Right renal cortex interstitium (tissue), 3 donors: ENCODE measurements at places on chromosomes 1 and 21.

GRCh38 chr1:78079580-78079979 lies 33.8 kb downstream of the GIPC2 start:
- DNase-seq = no peak

DNA sequence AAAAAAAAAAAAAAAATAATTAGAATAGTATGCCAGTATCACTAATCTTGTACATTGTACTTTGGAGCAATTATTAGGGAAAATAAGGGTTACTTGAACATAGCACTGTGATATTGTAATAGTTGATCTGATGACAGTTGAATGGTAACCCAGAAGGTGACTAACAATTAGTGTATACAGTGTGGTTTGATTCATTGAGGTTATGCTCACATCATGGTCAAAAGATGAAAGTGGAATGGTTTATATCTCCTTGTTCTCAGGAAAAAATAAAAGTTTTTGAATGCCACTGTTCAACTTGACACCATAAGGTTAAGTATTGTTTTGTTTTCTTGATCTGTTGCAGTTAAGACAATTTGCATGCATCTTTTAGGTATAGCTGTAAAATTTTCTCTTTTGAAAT lies 87.0 kb downstream of the GPR52 start:
- no peak for DNase-seq

- DNase-seq = peak; percentile 50
Measured at GRCh38 chr1:93079685-93080141, 630 bp downstream of the MTF2 start.

GRCh38 chr1:6960860-6961259 lies 175.6 kb downstream of the CAMTA1 start:
- no peak for DNase-seq

DNA sequence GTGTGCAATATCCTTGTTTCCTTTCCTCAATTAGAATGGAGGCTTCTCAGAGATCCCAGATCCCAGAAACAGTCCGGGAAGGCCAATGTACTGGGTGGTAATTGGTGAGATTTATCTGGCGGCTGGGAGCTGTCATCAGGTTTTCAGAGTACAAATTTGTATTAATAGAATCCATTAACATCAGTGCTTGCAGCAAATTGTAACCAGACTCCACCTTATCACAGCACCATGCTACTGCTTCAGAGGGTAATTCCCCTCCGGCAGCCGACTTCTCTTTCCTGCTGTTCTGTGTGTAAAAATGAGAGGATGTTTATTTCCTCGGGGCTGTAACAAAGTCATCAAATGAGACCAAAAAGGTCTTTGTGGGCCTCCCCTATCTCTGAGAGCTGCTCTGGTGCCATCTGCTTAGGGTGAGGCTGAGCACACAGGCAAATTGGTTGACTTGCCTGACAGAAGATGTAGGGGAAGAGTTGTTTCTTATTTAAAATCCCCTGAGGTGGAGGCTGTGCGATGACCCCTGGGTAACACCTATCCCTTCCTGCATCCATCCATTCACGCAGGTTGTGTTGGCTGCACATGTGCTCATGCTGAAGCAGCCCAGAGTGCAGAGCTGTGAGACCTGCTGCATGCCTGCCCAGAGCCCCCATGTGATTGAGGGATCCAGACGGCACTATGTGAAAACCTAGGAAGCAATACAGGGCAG lies 19.2 kb downstream of the NFASC start:
- no peak for DNase-seq

DNA sequence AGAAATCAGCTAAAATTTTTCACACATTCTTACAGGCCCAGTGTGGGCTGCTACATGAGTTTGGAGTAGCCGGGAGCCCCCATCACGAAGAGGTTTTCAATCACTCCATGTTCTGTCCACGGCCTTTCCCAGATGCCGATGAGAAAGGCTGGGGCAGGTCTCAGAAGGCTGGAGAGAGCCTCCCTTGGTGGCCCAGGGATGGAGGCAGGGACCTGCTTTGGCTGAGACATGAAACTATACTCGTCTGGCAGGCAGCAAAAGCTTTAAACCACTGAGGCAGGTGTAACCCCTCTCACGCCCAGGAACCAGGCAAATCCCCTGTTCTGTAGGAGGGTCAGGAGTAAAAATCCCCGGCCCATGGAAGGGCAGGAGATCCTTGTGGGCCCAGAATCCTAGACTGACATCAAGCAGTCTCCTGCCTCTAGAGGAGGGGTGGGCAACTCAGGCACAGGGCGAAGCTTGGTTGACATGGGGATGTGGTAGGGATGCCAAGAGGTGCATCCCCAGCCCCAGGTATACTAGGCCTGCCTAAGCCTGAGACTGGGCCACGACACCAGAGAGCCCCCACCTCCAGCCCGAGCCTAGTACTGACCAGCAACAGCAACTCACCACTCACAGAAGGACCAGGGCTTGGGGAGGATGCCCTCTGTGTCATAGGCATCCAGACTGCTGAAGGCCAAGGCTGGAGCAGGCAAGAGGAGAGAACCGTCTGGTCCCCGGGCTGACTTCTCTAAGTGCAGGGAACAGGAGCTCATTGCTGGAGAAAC lies 9.1 kb downstream of the MMEL1 start:
- no peak for DNase-seq

GRCh38 chr1:200653022-200653462 lies 16.7 kb downstream of the DDX59 start:
- DNase-seq = no peak

DNA sequence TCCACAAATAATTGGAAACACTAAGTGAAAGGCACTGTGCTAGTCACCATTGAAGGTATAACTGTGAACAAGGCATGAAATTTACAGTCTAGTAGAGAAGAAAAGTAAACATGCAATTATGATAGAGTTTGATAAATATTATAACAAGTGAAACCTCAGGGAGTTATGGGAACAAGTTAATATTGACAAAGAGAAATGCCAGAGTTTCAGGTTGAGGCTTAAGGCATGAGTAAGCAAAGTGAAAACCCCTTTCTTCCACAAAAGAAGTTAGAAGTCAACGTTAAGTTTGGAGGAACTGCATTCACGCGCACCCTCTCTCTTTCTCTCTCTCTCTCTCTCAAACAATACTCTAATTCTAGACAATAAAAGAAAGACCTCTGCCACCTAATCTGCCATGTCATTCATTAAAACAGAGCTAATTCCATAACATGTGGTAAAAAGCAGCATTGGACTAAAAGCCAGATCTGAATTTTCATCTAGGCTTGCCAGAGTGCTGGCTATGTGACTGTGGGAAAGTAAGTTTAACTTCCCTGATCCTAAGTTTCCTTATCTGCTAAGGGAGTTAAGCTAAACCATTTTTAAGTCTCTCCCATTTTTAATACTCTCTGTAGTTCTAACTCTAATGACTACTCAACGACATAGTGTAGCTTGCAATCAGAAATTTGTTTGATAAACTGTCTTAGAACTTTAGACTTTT lies 22.0 kb downstream of the SLC44A5 start:
- no peak for DNase-seq

GRCh38 chr1:231580874-231581273 lies 45.7 kb upstream of the DISC1 start:
- no peak for DNase-seq

- no peak for DNase-seq
Measured at GRCh38 chr1:234589064-234589800, 20.7 kb downstream of the IRF2BP2 start.

DNA sequence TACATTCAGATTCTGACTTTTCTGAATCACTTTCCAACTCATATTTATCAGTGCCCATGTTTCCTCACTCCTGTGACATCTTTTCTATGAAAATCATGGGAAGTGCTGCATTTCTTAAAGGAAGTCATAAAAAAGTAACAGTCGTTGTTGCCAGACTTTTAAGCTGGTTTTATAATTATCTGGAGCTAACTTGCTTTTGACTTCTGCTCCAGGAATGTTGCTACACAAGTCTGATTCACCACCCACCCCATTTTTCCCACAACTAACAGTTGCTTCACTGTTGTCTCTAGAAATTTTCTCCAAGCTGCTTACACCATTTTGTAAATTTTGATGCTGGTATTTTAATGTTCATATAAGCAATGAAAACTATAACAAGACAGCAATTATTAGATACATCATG lies 12.2 kb downstream of the FCRLB start:
- DNase-seq = no peak

GRCh38 chr1:198701250-198701649 lies 62.4 kb downstream of the PTPRC start:
- no peak for DNase-seq

GRCh38 chr1:116878804-116879477 lies 30.8 kb upstream of the PTGFRN start:
- DNase-seq = no peak

DNA sequence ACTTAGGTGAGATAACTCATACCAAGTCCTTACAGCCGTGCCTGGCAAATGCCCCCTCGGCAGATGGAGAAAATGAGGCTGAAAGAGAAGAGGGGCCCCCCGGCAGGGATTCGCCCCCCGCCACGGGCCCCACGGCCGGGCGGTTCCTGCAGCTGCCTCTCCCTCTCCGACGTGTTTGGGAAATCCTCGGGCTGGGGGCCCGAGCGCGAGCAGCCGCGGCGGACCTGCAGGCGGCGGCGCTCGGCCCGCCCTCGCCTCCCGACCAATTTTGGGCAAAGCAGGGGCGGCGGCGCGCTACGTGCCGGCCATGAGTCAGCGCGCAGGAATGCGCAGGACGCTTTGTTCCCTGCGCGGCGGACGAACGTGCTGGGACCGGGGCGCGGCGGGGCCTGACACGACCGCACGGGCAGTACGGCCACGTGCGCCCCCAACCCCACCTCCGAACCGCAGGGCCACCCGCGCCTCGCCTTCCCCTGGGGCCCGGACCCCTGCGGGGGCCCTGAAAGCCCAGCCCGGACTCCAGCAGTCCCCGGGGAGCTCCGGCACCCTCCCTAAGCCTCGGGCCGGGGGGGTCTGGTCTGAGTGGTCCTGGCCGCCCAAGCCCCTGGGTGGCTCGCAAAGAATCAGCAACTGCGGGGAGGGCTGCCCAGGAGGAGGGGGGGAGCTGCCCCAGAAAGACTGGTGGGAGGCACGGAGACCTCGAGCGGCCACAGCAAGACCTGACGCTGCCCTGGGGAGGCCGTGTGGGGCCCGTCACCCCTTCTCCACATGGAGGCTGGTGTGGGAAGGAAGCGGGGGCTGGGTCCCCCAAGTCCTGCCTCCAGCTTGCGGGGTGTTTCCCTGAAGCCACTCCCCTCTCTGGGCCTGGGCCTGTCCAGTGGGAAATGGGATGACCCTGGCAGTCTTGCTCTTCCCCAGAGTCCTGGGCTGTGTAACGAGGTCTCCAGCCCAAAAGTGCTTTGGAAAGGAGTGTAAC lies 11.9 kb upstream of the EDN2 start:
- peak; percentile 61 for DNase-seq

GRCh38 chr1:42328916-42329496 lies 6.0 kb downstream of the FOXJ3 start:
- no peak for DNase-seq

DNA sequence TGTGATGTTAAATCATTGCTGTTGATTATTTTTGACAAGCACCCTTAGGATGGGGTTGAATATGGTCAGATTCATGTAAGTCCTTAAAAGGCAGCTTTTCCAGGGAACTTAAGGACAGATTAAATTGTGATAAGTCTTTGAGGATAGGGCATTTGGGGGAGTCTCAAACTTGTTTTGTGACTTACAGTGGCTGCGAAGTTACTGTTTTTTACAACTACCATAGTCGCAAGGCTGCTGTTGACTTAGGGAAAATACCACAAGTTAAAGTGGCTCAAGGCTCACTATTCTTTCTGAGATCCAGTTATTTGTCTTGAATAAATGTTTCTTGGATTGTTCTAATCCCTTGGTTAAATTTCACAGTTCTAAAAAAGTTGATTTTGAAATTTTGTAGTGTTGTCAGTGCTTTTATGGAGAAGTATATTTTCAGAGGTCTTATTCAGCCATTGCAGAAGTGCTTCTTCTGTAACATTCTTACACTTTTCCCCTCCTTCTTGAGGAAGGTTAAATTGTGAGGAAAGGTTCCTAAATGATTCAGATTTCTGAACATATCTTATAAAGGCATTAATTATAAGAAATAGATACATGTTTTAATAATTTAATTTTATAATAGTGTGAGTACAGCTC lies 47.0 kb upstream of the MPC2 start:
- DNase-seq = no peak

DNA sequence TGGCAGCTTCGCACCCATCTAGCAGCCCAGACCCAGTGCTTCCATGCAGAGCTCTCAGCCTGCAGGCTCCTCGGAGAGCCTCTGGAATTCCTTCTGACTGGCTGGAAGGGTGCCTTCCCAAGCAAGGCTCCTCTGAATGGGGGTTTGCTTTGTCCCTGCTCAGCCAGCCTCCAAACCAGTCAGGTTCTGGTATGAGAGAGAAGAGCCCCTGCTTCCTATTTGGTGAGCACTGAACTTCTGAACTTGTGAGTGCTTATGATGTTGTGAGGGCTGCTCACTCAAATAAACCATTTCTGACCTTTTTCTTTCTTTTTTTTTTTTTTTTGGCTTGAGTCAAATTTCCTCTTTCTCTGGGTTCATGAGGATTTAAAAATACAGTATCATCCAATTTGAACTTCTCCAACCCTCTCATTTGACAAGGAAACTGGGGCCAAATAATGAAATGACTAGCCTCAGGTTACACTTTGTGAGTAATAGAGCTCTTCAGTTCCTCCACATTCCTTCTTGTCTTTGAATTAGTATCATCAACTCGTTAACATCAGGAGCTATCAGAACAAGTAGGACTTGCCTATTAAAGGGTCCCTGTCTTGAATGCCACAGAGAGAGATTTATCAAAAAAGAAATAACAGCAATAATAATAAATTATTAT lies 39.6 kb downstream of the GFI1 start:
- DNase-seq = no peak

- no peak for DNase-seq
Measured at GRCh38 chr21:28496517-28496916, 496.2 kb downstream of the LTN1 start.

DNA sequence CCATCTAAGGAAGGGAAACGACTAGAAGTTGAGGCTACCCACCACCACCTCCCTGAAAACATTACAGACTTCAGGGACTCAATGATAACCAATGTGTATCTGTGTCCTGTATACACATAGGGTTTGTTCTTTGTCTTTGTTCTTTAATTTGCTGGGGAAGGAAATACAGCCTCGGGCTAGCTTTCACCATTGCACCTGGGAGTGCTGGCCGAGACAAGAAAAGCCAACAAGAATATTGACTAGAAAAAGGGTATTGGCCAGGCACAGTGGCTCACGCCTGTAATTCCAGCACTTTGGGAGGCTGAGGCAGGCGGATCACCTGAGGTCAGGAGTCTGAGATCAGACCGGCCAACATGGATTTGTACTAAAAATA lies 50.4 kb downstream of the MDM4 start:
- DNase-seq = no peak

DNA sequence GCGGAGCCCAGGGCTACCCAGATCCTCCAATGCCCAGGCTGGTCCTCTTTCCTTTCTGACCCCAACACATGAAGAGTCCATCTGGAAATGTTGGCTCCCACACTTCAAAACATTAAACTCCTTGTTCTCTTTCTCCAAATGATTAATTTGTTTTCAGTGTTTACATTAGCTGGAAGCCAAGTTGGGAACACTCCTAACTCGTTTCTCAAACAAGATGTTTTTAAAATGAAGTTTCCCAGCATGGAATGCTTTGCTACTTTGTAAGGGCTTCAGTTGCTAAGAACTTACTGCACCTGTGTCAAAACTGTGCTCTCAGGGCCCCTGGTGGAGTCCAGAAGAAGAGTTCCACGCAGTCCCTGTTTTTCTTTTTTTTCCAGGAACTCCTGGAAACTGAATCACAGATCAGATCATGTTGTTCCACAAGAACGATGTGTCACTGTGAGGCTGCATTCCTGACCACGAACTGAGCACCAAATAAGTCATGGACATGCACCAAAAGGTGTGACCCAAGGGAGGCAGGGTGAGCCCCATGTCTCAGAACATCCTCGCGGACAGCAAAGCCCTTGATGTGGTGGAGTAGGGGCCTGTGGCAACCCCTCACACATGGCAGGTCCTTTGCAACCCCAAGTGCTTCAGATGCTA lies 257.3 kb downstream of the KCNJ6 start:
- peak; percentile 49 for DNase-seq
